ENCODE measurements at places on chromosomes 6 and 20.
A peak's percentile ranks its signal among the peaks of the same experiment; 100 is the strongest.

- no peak for DNase-seq
Observed at GRCh38 chr6:163825033-163825432, 410.5 kb downstream of the QKI start.

GRCh38 chr6:25962149-25963127, at the start of gene TRIM38:
TSS of gene TRIM38 (plus strand) at chr6:25962802. CDS start at chr6:25966523, 3,721 bp downstream.
- DNase-seq, result peak; percentile 85

GRCh38 chr6:152605342-152605741, 31.8 kb downstream of the SYNE1 start:
- no peak for DNase-seq

GRCh38 chr6:1997702-1998101, 247.7 kb downstream of the GMDS start:
- no peak for DNase-seq

- no peak for DNase-seq
Observed at GRCh38 chr6:84976526-84977362, 212.3 kb upstream of the TBX18 start.

DNA sequence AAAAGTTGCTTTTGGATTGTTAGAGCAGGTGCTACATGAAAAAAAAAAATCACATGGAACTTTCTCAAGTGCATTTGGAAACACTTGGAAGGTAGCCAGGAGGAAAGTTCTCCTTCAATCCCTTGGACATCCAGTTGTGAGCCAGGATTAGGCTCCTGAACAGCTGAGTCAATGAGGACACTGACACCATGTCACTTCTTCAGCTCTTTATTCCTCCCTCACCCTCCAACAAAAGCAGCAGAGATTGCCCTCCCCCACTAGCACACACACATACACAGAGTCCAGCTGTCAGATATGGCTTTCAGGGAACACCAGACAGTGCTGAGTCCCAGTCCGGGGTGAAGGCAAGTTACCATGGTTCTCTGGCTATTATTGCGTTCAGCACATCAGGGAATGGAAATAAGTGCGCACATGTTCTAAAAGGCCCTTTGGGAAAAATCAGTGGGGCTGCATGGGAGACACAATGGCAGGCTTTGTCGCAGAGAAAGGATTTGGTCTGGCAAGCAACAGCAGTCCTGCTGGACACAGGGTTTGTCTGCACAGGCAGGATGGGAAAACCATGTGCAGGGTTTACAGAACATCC, 124.7 kb upstream of the MARCKS start:
- DNase-seq, result no peak

DNA sequence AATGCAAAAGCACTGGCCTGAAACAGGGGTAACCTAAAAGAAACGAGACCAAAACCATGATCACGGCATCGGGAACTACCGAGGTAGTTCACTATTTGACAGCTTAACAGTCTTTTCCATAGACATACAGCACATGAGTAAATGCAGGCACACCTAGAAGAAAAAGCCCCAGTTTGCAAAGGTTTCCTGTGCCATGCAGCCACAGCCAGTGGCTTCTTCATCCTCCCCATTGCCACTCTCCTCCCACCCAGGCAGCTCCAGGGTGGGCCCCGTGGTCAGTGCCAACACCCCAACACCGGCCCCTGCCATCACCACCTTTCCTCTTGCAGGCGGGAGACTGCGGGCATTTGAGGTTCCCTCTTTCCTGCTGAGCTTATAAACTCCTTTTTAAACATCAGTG, 115.4 kb downstream of the SLC23A2 start:
- DNase-seq, result no peak

- DNase-seq, result no peak
Observed at GRCh38 chr6:110815015-110815410, 256 bp downstream of the CDK19 start.

GRCh38 chr6:149057464-149057840, 260.1 kb upstream of the TAB2 start:
- DNase-seq, result no peak

DNA sequence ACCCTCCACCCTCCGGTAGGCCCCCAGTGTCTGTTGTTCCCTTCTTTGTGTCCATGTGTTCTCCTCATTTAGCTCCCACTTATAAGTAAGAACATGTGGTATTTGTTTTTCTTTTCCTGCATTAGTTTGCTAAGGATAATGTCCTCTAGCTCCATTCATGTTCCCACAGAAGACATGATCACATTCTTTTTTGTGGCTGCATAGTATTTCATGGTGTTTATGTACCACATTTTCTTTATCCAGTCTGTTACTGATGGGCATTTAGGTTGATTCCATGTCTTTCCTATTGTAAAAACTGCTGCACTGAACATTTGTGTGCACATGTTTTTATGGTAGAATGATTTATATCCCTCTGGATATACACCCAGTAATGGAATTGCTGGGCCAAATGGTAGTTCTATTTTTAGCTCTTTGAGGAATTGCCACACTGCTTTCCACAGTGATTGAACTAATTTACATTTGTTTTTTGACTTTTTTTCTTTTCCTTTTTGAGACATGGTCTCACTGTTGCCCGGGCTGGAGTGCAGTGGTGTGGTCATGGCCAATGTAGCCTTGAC, 4.5 kb downstream of the KPNA5 start:
- no peak for DNase-seq

DNA sequence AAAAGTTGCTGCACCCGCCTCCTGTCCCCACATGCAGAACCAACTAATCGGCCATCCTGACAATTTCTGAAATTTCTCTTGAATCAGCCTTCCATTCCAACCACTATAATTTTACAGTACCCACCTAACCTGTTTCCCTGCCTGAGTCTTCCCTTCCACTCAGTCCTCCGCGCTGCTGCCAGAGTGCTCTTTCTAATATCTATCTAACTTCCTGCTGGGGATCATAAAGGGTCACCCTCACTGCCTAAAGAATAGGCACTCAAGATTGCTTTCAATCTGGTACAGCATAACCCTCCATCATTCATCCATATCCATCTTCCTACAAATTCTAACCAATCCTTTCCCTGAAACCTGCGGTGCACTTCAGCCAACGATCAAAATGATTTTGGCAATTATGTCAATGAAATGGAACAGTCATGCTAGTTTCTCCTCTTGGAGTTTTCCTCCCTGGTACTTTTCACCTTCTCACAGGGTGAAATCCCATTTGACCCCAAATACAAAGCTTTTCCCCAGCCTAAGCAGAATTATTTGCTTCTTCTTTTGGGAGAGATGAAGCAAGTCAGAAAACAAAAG, 117.5 kb upstream of the BEND6 start:
- DNase-seq, result no peak

GRCh38 chr20:45866454-45866853, 9.0 kb downstream of the ZSWIM3 start:
- DNase-seq, result no peak

- no peak for DNase-seq
Observed at GRCh38 chr6:99613705-99614429, 7.2 kb downstream of the PRDM13 start.

GRCh38 chr6:12472601-12473038, 182.5 kb downstream of the EDN1 start:
- peak; percentile 100 for DNase-seq

DNA sequence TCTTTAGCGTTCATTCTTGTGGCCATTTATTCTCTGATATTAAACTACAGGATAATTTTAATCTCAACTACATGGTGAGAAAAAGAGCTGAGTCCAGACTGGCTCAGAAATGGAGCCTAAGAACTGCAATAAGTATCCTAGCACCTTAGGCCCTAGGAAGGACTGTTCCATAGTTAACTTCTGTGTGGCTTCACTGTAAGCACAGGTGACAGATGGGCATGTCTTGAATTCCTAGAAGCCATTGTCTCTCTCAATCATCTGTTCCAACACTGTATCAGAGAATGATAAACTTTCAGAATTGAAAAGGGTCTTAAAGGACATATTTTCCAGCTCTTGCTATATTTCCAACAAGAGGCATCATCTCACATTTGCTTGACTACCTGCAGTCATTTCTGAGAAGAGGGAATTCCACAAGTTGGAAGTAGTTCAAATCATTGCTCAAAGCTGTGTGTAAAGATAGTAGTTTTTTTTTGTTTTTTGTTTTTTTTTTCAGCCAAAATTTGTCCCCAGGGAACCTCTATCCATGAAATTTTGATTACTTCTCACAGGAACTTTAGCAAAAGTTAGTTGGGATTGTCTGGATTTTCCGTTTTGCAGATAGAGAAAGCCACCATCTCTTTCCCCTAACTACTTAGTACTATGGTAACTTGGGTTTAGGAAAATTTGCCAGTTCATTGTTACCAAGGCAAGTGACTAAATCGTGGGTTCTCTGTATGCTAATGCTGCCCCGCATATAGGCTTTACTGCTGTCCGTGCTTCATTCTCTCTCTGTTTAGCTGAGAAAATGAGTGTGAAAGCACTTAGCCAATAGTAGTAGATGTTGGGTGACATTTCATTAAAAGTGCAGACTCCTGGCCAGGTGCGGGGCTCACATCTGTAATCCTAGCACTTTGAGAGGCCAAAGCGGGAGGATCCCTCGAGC, 47.2 kb downstream of the KCNS1 start:
- no peak for DNase-seq

GRCh38 chr6:125169058-125169457, 15.5 kb downstream of the TPD52L1 start:
- no peak for DNase-seq

DNA sequence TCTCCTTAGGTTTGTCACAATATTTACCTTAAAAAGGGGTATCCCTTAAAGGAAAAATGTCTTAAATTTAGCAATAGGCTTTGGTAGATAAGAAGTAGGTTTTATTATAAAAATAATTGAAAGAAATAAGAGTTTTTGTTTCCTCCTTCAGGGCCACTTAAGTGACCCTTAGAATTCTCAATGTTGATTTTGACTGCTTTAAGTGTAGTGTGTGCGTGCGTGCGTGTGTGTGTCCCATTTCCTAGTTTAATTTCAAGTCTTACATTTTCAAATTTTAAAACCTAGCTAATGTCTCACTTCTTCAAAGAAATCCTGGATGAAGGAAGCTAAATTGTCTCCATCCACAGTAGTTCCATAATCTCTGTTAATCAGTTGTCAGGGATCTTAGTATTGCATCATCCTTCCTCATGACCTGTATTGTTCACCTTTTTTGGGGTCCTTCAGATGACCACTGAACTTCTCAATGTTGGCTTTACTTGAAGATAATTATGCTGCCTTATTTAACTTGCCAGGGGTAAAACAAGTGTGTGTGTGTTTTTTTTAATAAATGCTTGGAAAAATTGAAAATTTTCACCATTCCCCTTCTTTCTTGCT, 50.7 kb upstream of the TFB1M start:
- DNase-seq, result no peak

- no peak for DNase-seq
Observed at GRCh38 chr6:56841381-56841749, 113.5 kb upstream of the BEND6 start.

DNA sequence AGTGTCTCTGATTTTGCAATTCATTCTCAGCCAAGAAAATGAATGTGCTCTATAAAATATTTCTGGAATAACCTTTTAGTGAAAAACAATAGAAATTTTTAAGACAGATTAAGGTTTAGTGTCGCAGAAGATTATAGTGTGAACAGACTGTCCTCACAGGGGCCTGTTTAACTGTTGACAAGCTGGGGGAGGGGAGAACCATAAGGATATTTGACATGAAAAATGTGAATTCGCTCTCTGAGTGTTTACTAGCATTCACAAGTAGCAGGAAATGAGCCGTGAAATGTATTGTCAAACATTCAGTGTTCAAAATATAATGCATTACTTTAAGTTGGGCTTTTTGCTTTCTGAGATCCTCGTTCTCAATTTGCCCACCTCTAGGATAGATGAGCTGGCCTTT, 134.8 kb upstream of the TSHZ2 start:
- no peak for DNase-seq

- DNase-seq, result no peak
Observed at GRCh38 chr6:43457643-43458042, 2.3 kb upstream of the DLK2 start.

DNA sequence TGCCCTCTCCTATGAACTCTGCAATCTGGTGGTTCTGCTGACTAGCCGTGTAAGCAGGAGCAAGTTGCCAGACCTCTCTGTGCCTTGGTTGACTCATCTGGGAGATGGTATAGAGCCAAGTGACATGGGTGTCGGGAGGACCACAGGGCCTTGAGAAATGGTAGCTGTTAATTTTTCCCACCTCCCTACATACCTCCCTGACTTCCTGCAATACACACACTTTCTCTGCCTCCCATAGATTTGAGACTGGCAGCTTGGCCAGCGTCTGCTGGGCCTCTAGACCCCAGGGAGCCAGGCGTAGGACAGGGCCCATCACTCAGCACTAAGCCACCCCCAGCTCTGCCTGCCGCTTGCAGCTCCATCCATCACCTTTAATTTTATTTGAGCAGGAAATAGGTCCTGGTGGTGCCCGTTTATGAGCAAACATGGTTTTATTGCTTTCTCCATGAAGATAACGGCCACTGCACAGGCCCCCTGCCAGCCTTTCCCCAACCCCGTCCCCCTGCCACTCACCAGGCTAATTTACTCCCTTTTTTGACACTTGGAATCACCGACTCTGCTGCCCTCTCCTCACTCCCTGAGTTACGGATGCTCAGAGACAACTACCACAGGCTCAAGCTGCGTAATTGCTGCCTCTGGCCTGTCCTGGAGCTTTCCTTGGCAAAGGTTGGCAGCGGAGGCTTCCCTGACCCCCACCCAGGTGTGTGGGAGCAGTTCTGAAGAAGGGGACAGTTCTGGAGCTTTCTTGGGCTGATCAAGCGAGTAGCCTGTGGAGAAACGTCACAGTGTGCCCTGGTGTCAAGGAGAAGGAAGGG, 11.1 kb downstream of the GLP1R start:
- no peak for DNase-seq

GRCh38 chr6:116388924-116389323, 18.2 kb downstream of the DSE start:
- DNase-seq, result no peak

DNA sequence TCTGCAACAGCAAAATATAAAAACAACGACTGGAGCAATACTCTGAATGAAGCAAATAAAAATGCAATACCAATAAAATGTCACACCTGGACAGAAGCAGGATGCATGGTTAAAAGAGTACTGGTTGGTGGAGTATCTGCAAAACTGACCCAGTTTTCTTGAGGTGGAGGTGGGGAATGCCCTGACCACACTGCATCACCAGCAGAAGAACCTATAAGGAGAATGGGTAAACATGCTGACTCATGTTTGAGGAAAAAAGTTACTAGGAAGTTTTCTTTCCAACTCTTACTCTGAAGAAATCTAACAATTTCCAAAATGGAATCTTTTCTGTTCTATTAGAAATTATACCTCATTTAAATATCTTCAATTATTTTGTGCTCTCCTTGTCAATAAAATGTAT, 43.6 kb downstream of the REPS1 start:
- DNase-seq, result peak; percentile 87

DNA sequence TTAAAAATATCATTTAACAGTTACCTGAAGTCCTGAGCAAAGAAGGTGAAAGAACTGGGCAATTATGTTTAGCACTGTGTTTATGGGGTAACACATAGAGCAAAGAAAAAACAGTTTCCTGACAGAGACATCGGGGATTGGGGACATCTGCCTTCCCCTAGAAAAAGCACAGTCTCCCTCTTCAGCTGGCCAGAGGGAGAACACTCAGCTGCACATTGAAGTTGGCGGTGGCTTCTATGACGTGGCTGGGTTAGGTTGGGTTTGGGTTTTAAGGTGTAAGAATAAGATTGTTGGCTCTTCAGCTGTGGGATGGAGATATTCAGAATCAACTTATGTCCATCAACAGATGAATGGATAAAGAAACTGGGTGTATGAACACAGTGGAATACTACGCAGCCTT, 124.0 kb upstream of the DTNBP1 start:
- DNase-seq, result no peak
